Cortex of kidney (tissue), 1 donor: ENCODE measurements at places on chromosomes 1 and 21.

DNA sequence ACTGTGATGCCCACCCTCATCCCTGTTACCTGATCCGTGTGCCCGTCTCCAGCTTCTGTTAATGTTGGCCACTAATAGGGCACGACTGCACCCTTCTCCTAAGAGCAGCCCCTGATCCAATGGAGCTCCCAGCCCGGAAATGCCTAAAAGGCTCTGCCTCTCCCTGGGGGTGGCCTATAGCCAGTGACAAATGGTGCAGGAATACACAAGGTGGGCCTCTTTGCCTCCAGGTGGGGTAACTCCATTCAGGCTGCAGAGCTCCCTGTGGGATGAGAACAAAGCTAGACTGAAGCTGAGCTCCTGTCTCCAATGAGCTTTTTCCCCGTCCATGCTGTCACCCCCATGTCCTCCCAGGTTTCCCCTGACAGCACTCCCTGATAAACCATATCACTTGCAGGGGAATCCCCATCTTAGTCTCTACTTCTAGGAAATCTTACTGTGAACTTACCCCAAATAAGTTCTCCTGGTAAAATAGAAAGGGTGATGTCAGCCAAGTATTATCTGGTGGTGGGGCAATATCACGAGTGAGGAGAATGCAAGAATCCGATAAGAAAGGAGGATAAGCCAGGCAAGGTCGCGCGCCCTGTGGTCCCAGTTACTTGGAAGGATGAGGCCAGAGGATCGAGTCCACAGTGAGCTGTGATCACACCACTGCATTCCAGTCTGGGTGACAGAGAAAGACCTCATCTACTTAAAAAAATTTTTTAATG, 18.6 kb downstream of the S100A7A start:
- no peak for DNase-seq

DNA sequence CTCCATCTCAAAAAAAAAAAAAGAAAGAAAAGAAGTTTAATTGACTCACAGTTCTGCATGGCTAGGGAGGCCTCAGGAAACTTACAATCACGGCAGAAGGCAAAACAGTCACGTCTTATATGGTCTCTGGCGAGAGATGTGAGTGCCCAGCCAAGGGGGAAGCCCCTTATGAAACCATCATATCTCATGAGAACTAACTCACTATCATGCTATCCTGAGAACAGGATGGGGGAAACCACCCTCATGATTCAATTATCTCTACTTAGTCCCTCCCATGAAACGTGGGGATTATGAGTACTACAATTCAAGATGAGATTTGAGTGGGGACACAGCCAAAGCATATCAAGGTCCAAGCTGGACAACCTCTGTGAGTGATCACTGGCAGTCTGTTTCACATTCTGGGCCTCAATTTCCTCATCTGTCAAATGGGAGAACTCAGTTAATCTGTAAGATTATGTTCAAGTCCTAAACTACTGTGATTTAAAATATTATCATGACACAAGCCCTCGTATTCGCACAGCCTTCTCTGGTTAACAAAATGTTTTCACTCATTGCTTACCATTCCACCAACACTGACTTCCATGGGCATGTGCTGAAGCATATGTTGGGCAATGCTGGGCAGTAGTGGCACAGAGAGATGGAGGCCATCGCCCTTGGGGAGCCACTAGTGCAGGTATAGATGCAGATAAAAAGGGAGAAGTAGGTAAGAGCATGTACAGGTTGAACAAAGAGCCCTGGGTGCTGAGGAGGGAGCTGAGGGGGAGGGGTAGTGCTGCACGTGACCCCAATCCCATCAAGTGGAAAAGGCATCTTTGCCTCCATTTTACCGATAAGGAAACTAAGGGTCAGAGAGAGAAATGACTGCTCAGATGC, 46.2 kb upstream of the SLC2A1 start:
- DNase-seq = no peak

GRCh38 chr1:85957760-85958159, 198.8 kb downstream of the COL24A1 start:
- DNase-seq = no peak

DNA sequence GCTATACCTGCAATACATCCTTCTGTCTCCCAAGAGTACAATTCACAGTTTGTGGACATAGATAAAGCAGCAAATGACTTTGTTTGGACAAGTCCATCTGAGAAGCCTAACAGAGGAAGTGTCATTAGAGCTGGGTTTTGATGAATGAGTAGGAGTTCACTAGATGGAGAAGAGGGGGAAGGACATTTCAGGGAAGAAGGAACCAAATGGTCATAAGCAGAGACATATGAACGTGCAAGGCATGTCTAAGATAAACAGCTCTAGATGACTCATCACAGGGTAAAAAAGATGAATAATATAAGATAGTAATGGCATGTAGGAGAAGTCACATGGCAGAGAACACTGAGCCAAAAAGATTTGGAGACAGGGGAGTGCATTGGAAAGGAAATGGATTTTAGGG, 54.5 kb downstream of the HMGB4 start:
- DNase-seq = no peak

DNA sequence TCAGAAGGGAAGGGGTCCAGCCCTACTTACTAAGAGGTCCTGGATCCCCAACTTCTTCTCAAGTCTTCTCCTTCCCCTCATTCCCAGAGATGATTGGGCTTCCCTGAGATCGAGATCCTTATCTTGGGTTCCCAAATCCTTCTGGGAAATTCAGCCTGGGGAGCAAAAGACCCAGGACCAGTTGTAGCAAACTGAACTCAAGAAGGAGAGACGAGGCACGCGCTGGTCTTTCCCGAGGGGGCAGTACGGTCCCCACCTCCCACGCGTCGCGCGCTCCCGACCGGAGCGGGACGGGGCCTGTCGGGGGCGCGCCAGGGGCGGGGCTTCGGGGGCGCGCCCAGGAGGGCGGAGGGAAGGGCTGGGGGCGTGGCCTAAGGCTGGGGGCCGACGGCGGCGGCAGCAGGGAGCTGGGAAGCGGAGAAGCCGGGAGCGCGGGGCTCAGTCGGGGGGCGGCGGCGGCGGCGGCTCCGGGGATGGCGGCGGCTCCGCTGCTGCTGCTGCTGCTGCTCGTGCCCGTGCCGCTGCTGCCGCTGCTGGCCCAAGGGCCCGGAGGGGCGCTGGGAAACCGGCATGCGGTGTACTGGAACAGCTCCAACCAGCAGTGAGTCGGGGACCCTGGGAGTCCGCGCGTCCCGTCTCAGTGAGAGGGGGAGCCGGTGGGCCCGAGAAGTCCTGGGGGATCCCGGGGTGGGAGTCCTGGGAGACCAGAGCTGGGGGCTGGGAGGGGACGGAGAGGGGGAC, at the start of gene EFNA3:
EFNA3 (plus strand) TSS at position 369 of the 741 bp plus-strand sequence; CDS start at position 474, 105 bp downstream.
- no peak for DNase-seq

DNA sequence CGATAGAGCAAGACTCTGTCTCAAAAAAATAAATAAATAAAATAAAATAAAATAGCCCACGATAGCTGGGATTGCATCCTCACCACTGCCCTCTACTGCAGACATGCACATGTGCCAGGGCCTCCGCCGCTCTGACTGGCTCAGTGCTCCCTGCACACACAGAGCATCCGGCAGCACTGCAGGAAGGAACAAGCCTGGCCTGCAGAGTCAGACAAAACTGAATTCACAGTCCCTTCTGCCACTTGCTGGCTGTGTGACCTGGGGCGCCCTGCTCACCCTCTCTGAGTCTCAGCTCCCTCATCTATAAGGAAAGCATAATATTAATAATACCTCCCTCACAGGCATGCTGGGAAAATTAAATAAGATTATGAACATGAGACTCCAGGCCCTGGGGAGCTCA, 35.4 kb downstream of the CSMD2 start:
- no peak for DNase-seq
